Astrocyte of the spinal cord (primary cell): ENCODE measurements at places on chromosomes 12 and 14.

DNA sequence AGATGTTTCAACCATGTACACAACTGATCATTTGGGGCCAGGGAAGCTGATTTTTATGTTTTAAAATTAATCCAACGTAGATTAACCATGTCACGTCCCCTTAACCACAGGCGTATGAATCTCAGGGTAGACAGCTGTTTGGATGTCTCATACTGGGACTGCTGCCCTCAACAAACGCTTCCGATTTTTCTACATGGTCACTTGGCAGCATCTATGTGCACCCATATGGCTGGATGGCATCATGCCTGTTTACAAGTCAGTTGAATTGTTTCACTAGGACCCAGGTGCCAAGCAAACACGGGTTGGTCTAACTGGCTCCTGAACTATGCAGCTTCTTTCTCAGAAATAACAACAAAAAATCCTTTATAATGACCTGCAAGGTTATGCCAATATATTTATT, 393.8 kb downstream of the NPAS3 start:
- no peak for DNase-seq

DNA sequence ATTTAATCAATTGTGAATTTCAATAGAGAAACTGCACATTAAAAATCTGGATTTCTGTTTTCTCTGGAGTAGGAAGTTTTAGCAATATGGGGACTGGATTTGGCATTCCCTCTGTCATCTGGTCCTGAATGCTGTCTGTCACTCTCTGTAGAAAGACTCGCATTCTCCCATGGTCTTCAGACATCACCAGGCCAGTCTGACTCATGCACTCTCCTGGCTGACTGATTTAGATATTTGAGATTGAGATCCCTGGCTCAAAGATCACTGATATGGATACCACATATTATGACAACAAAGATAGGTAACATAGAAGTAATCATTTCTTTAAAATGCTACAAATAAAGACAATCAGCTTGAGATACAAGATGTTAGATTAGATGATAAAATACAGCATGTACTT, 524.5 kb downstream of the GALC start:
- no peak for DNase-seq

- DNase-seq, result no peak
These were observed 6.2 kb downstream of the TC2N start for GRCh38 chr14:91861091-91861490.

DNA sequence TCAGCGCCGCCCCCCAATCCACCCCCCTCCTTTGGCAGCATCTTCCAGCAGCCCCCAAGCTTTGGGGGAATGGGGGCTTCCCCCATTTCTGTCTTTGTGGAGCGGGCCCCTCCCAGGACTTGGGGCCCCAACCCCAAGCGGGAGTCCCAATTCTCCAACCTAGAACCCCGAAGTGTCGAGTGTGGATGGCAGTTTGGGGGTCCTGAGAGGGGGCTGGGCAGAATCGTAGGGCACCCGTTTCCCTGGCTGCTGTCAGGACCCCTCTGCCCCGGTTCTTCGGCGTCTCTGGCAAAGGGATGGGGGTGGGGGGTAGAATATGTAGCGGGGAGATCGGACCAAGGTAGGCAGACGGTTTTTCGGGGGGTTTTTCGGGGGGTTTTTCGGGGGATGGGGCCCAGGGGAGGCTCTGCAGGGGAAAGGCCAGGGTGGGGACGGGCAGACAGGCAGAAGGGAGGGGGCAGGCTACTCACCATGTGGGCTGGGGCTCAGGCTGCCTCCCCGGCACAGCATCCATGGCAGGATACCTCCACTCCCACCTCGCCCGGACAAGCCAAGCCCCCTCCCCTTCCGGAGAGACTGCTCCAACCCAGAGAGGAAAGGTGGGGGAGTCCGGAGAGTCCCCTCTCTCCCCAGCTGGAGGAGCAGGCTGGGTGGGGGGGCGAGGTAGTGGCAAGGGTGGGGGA, 739 bp downstream of the JPH4 start:
- no peak for DNase-seq

DNA sequence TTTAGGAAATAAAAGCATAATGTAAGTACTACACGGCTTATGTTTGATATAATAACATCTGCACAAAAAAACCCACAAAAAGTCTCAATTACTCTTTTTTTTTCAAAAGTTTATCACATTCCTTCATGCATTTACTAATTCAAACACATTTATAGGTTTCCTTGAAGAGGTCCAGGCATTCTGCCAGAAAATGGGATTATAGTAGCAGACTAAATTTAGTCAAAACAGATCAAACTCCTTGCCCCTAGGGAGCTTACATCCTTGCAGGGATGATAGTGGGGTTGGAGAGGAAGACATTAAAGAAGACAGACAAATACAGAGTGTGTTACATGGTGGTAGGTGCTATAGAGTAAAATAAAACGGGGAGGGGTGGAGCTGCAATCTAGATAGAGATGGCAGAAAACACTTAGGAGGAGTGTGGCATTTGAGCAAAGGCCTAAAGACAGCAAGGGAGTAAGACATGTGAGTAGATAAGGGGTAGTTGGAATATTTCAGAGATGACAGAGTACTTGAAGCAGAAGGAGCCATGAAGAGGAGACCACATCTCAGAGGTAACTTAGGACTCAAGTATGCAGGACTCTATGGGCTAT, 266.9 kb downstream of the PPFIA2 start:
- DNase-seq, result peak; percentile 11

- DNase-seq, result no peak
These were observed 33.5 kb downstream of the FZD10 start for GRCh38 chr12:130195776-130196175.
